ENCODE measurements at places on chromosomes 16 and 17.

GRCh38 chr17:80989586-80989913, 2.1 kb upstream of the CHMP6 start:
- DNase-seq: no peak

DNA sequence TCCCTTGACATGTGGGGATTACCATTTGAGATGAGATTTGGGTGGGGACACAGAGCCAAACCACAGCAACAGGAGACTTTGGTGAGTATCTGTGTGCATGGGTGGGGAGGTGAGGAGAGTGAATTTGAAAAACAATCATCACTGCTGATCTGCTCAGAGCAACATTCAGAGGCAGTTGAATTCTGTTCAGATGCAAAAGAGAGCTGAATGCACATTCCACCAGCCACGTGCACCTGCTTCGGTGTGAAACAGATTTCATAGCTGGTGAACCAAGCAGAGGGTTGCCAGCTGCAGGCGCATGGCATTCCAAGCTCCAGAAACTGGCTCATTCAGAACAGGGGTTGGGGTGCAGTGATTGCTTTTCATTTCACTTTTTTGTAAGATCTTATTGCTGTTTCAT, 233.1 kb upstream of the FOXF1 start:
- no peak for DNase-seq

GRCh38 chr17:34822007-34822739, 139.1 kb downstream of the CCT6B start:
- no peak for DNase-seq

DNA sequence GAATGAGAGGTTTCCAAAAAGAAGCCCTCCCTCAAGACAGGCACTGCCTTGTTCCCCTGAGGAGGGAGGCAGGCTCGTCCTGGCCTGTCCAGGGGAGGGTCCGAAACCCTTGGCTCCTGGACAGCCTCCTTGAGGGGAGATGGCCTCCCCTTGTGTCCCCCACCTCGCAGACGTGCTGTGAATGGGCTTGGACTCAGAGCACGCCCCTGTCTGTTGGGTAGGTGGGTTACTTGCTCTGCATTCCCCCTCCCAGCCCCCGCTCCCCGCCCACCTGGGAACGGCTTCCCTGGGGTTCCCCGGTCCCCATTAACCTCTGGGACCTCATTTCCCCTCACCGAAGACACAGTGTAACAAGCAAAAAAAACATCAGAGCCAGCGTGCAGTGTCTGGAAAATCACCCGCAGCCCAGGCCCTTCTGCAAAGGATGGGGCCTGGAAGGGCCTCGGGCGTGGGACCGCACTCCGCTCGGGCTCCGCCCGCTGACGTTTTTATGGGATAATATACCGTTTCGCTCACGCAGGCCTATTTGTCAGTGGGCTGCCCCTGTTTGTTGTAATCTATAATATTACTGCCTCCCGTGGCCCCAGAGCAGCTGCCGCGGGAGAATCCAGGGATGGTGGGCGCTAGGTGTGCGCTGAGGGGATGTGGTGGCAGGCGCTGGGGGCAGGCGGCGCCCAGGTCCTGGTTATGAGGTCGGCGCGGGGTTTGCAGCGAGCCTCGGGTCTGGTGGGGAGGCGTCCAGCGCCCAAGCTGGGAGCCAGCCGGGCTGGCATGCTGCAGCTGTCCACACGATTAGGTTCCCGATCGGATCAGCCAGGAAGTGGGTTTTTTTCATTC, 11.1 kb downstream of the BAHCC1 start:
- no peak for DNase-seq
